ENCODE measurements at places on chromosomes 4 and X. TPM values are rescaled to one million over a fixed set of nuclear protein-coding genes. Genes with fewer than 3 reads are reported as not detected.

- peak; percentile 51 for DNase-seq
Observed at GRCh38 chr4:127239902-127240763, 392.6 kb upstream of the INTU start.

GRCh38 chr4:91746551-91746950 is 557.2 kb upstream of the GRID2 start:
- no peak for DNase-seq

C4orf36 gene
- 3.1 TPM for total RNA-seq

GRCh38 chr4:109576462-109576861 is 16.4 kb downstream of the MCUB start:
- peak; percentile 96 for DNase-seq

DNA sequence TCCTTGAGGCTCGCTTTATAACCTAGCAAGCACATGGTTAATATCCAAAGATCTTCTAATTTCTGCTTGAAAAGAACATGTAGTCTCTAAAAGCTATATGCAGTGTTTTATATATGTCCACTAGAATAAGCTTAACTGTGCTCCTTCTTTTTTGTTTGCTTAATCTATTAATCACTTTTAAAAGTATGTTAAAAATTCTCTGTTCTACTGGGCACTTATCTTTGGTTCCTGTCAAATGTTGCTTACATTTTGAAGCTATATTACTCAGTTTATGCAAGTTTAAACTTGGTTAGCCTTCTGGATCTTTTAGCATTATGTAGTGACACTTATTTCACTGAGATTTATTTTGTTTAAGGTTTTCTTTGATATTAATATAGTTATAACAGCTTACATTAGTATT is 32.5 kb downstream of the MAOA start:
- DNase-seq: no peak

- no peak for DNase-seq
Observed at GRCh38 chr4:185390941-185391340, 4.8 kb downstream of the LRP2BP start.

DNA sequence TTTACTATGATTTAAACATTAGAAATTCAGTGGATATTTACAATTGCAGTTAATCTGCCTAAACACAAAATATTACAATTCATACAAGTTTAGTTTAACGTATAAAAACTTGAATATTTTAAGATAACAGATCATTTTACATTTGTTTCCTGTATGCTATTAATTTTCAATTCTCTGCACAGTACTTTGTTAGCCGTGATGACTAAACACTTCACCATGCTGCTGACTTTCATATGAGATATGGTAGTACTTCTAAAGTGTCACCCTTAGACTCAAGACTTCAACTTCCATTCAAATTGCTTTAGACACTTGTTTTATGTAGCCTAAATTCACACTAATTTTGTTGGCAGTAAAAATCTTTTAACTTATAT is 1646.4 kb upstream of the ADGRL3 start:
- DNase-seq: no peak

NPY1R gene
- 59.8 TPM for total RNA-seq

SPANXA1 gene
- total RNA-seq: not detected

- no peak for DNase-seq
Observed at GRCh38 chr4:109131559-109131958, 170.9 kb downstream of the COL25A1 start.

SYP gene
- 16.3 TPM for total RNA-seq

SSX1 gene
- total RNA-seq: not detected

DNA sequence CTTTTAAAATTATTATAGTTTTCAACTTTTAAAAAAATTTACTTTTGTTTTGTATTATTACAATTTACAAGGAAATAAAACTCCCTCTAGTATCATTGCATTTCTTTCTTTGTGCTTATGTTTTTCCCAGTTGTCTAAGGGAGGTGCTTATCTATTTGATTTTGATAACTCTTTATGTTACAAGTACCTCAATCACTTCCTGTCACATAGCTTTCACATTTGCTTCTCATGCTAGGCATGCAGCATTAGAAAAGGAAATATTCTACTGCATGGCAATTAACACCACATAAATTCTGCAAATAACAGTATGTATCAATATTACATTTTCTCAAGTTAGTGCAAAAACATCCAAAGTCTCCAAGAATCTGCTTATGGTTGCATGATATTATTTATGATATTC is 180.3 kb upstream of the HS3ST1 start:
- DNase-seq: no peak

DNA sequence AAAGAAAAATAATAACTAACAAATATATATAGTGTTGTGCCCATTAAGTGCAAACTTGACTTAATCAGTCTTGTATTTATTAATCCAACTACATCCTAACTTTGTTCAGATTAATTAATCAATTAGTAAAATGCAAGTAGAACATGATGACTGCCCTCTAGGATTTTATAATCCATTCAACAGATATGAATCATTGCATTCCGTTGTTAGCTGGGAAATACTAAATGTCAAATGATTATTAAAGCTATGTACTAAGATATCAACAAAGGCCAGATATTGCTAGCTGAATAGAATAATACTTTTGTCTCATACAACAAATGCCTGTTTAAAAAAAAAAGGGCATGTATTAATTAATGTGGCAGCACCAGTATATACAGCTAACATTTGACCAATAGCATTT is 1366.3 kb downstream of the STIM2 start:
- no peak for DNase-seq

ESX1 gene
- total RNA-seq: not detected

- DNase-seq: no peak
Observed at GRCh38 chrX:84322083-84322827, 134.3 kb upstream of the RPS6KA6 start.

GRCh38 chr4:158854236-158854635 is 85.4 kb downstream of the FNIP2 start:
- no peak for DNase-seq

EGFL6 gene
- not detected for total RNA-seq

- DNase-seq: no peak
Observed at GRCh38 chrX:137430301-137430700, 135.6 kb upstream of the ZIC3 start.

UTP14A gene
- 46.3 TPM for total RNA-seq

- no peak for DNase-seq
Observed at GRCh38 chr4:59689149-59689548, 1511.0 kb upstream of the ADGRL3 start.

DNA sequence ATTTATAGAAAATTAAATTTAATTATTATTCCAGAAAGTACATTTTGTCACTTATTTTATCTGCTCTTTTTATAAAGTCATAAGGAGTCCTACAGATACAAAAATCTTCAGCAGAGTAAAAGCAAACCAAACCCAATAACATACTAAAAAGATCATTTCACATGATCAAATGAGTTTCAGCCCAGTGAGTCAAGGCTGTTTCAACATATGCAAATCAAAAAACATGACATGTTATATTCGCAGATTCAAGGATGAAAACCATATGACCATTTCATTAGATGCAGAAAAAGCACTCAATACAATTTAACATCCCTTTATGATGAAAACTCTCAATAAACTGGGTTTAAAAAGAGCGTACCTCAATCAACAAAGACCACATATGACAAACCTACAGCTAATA is 214.3 kb downstream of the FAT4 start:
- DNase-seq: no peak

- no peak for DNase-seq
Observed at GRCh38 chrX:16067886-16068515, 55.4 kb upstream of the GRPR start.

- DNase-seq: peak; percentile 70
Observed at GRCh38 chr4:158193171-158193749, 17.0 kb upstream of the TMEM144 start.

- no peak for DNase-seq
Observed at GRCh38 chr4:41158274-41158673, 56.1 kb downstream of the APBB2 start.

DNA sequence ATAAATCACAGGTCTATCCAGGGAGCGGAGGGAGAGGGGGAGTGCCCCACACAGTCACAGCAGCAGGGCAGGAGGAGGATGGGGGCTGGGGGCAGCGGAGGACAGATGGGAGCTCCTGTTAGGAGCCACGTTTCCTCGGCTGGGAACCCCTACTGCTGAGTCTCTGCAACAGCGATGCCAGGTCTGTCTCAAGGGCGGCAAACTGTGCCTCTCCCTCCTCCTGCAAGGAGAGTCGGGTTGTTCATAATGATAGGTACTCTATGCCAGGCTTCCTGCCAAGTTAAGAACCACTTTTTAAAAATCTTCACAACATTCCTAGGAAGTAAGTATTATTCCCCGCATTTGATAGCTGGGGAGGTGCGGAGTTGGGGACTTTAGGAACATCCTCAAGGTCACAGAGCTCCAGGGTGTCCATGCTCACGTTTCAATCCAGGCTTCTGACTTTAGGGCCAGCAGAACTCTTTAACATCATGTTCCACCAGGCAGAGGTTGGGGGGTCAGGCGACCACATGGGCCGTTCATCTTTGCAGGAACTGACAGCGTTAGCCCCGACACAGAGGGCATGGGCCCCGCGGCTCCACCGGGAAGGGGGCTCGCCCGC is 98.3 kb upstream of the MAML3 start:
- peak; percentile 48 for DNase-seq

All from A673 (cell line).